Right lung (tissue), 10 donors: ENCODE measurements at places on chromosomes 7 and 10. TPM values are rescaled to one million over a fixed set of nuclear protein-coding genes. Genes with fewer than 3 reads are reported as not detected.

TRIL gene
- 52.8 TPM for polyA plus RNA-seq

UPK3BL1 gene
- polyA plus RNA-seq: 41.4 TPM

CDHR1 gene
- polyA plus RNA-seq: 0.10 TPM

PDE1C gene
- 4.5 TPM for polyA plus RNA-seq

EPO gene
- 0.13 TPM for polyA plus RNA-seq

SEM1 gene
- 194 TPM for polyA plus RNA-seq
